ENCODE measurements at places on chromosomes 5 and 9. TPM values are rescaled to one million over a fixed set of nuclear protein-coding genes. Genes with fewer than 3 reads are reported as not detected.

GRCh38 chr5:133652951-133653759 is 40.8 kb upstream of the FSTL4 start:
- no peak for DNase-seq

The MYMK gene
- not detected for total RNA-seq

The PELO gene
- total RNA-seq: 10.2 TPM

The SLC25A48 gene
- 11.5 TPM for total RNA-seq

The GPR151 gene
- total RNA-seq: not detected

DNA sequence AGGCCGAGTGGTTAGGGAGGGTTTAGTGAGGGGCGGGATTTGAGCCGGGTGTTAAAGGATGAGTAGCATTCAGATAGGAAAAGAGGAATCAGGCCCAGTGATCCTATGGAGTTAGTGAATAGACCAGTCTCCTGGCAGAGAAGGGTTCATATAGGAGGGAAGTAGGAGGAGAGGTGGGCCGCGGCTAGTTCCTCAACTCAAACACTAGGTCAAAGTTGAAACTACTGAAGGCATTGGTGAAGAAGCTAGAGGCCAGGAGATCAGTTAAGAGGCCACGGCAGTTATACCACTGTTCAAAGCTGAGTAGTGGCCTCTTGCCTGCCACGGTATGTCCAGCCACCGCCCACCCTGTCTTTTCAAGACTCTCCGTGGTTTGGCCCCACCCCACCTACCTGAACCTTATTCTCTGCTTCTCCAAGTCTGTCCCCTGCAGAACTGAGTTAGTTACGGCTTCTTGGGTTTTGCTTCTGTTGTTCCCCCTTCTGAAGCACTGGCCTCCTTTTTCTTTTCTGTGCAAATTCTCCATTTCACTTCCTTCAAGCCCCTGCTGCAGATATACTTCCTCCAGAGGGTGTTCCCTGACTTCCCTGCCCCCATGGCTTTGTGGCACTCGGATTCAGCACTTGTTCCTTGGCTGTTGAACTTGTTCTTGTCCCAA is 1.8 kb downstream of the ZBTB34 start:
- DNase-seq: no peak

GRCh38 chr5:84260939-84261338 is 123.7 kb downstream of the EDIL3 start:
- DNase-seq: no peak

GRCh38 chr9:83330207-83331196 is 207.7 kb downstream of the FRMD3 start:
- DNase-seq: no peak

GRCh38 chr5:76299592-76299991 is 103.5 kb upstream of the IQGAP2 start:
- DNase-seq: no peak

The AJM1 gene
- 17.4 TPM for total RNA-seq

GRCh38 chr5:157088342-157088990 is 20.4 kb downstream of the HAVCR2 start:
- no peak for DNase-seq

GRCh38 chr9:4116071-4116581 is 183.7 kb downstream of the GLIS3 start:
- DNase-seq: no peak

- DNase-seq: no peak
These were observed 27.8 kb upstream of the TNFSF8 start for GRCh38 chr9:114958021-114958843.

GRCh38 chr5:126492939-126493338 is 69.7 kb downstream of the GRAMD2B start:
- no peak for DNase-seq

DNA sequence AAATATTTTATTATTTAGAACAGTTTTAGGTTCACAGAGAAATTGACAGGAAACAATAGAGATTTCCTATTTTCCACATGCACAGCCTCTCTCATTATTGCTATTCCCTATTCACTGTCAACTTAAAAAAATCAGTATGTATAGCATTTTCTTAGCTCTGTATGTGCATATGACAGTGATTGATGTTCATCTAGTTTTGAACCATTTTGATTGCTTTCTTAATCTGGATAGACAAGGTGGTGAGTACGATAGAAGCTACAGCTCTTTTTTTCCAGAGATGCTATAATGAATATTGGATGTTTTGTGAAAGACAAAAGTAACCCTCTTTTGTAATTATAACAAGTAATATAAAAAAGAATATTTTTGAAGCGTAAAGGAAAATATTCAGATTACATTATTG is 201.2 kb upstream of the ARRDC3 start:
- DNase-seq: no peak

The MVB12B gene
- total RNA-seq: 7.9 TPM

The MAMDC2 gene
- total RNA-seq: 19.2 TPM

The CER1 gene
- not detected for total RNA-seq

GRCh38 chr9:13239660-13240059 is 39.8 kb downstream of the MPDZ start:
- no peak for DNase-seq

The NR2F1-AS1 gene
- 4.2 TPM for total RNA-seq

The PCDHGA5 gene
- total RNA-seq: 1.6 TPM

GRCh38 chr5:159030357-159030756 is 69.4 kb downstream of the EBF1 start:
- DNase-seq: no peak
